ENCODE measurements at places on chromosomes 11 and 22.

- peak; percentile 20 for DNase-seq
Measured at GRCh38 chr11:35787013-35787504, 124.5 kb downstream of the TRIM44 start.

GRCh38 chr11:533586-534395 lies 1.6 kb downstream of the HRAS start:
- no peak for DNase-seq

- DNase-seq = no peak
Measured at GRCh38 chr11:79087238-79087960, 353.4 kb downstream of the TENM4 start.

GRCh38 chr11:114912826-114913225 lies 234.5 kb downstream of the NXPE2 start:
- DNase-seq = no peak

DNA sequence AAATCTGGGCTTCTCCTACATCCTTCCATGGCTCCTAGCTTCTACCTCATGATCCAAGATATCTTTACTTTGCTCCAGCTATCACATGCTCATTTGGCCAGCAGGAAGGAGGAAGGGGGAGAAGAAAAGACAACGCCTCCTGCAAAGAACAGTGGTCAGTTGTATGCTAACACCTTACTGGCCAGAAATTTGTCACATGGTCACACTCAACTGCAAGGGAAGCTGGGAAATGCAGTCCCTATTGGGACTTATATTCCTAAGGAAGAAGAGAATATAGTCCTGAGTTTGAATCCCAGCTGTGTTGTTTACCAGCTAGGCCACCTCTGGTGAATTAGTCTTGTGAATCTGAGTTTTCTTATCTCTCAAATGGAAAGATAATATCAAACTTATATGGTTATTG lies 272.0 kb downstream of the BLID start:
- DNase-seq = no peak

DNA sequence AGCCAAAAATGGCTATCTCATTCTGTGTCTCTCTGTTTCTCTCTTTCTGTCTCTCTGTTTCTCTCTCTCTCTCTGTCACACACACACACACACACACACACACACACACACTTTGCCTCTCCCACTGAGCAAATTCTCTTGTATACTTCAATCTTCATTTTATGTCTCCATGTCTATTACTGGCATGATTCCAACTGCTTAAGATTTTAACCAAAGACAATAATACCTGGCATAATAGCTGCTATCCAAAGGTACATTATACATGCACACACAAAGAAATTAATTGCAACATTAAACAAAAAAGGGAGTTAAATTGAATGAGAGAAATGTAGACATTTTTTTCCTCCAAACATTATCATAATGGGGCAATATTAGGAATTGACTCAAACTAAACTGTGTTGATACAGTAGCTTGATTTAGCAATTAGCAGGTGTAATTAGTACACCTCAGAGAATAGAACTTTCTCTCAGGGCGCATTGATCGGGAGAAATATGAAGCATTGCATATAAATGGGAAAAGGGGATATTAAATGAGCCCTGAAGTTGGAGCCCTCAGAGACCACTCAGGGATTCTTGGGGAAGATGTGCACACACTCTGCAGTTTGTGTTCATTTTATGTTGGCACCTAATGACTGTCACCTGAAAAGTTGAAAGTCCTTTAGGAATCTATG lies 17.4 kb upstream of the SLC1A2 start:
- no peak for DNase-seq

DNA sequence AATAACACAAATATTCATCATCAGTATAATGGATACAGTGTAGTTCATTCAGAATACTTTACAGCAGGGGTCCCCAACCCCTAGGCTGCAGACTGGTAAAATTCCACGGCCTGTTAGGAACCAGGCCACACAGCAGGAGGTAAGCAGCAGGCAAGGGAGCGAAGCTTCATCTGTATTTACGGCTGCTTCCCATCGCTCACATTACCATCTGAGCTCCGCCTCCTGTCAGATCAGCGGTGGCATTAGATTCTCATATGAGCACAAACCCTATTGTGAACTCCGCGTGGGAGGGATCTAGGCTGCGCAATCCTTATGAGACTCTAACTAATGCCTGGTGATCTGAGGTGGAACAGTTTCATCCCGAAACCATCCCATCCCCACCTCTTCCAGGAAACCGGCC lies 125.1 kb downstream of the SERGEF start:
- no peak for DNase-seq

DNA sequence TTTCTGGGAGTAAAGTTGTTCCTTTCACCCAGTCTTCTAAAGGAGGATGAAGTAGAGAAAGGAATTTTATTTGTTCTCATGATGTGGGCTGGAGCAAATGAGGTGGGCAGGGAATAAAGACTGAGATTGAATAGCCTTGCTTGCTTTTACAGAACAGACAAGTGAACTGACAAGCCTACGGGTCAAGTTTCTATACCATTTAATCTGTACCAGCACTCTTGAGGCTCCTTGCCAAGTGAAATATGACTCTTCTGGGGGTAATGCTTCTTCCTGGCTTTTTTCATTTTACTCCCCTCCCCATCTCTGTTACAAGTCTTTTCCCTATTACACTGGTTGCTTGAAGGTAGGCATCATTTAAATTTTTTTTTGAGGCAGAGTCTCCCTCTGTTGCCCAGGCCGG lies 54.8 kb downstream of the CSTPP1 start:
- no peak for DNase-seq

- DNase-seq = no peak
Measured at GRCh38 chr11:128266893-128267292, 320.5 kb downstream of the ETS1 start.

DNA sequence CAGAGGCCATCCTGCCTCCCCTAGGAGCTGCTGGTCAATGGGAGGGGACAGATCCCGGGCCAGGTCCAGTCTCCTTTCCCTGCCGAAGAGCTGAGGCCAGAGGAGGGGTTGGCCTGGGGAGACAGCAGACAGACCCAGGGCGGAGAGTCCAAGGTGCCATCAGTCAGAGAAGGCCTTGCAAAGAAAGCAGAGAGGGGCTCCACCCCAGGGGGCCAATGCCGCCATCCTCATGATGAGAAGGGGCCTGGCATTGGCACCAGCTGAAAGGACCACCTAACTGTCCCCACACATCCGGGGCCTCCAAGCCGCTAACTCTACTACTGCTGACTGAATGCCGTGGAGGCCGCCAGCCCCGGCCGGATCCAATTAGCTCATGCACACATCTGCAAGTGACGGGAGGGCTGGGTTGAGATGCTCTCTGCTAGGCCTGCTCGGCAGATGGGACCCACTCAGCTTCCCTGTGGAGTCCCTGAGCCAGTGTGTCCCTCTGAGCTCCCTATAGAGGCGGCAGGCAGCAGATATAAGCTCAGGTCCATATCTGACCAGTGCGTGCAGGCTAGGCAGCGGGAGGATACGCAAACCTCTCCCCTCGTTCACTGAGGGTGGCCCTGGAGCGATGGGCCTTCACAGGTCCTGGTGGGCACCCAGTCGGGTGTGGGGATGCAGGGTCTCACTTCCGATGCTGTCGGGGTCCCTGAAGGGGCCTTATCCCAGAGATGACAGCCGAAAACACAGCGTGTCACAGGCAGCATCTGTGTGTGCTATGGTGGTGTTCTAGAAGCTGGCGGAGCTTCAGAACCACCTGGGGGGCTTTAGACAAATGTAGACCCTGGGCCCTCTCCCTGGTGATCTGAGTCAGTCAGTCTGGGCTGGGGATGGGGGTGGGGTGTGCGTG lies 183.9 kb downstream of the CTTN start:
- no peak for DNase-seq

- no peak for DNase-seq
Measured at GRCh38 chr11:116835042-116835772, 2.2 kb downstream of the APOA1 start.

DNA sequence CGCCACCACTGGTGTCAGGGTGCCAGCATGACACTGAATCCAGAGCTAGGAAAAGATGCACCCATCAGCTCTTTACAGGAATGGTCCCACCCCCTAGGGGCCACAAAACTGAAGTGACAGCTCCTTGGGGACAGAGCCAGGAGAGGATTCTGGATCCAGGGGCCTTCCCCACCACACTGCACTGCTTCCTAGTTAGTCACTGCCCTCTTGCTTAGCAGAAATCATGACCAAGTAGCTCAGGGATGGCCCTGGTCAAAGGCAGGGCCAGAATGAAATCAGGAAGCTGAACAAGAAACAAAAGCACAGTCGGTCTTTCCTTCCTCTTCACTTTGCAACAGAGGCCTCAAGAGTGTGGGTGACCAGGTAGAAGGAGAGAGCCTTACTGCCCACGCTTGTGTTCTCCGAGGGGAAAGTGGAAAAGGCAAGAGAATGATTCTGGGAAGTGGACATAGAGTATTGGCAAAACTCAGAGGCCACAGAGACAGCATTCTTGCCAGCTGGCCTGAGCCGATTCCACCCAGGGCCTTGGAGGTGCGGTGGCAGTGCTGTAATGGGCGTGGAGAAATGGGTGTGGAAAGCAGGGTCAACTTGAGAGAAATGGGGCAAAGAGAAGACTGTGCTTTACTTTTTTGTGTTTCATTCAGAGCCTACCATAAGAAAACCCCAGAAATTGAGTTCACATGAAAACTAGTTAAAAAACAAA lies 39.8 kb downstream of the KCNJ1 start:
- no peak for DNase-seq

DNA sequence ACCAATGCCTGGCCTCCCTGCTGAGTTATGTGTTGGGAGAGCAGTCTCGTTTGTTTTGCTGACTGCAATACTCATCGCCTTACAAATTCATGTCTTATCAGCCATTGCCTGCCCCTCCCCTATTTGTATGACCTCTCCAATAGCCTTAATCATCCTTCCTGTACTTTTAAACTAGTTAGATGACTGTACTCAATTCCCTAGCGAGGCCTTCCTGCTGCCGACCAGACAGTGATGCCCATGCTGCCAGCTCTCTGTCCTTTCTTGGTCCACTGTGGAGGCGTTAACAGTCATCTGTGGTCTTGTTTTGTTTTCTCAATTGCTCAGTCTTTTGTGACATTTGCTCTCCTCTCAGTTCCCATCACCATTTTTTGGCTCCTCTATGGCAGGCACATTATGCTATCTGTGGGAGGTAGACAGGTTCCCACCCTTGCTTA lies 20.3 kb upstream of the YPEL1 start:
- DNase-seq = no peak

GRCh38 chr11:114097832-114098231 lies 38.3 kb downstream of the ZBTB16 start:
- DNase-seq = no peak

DNA sequence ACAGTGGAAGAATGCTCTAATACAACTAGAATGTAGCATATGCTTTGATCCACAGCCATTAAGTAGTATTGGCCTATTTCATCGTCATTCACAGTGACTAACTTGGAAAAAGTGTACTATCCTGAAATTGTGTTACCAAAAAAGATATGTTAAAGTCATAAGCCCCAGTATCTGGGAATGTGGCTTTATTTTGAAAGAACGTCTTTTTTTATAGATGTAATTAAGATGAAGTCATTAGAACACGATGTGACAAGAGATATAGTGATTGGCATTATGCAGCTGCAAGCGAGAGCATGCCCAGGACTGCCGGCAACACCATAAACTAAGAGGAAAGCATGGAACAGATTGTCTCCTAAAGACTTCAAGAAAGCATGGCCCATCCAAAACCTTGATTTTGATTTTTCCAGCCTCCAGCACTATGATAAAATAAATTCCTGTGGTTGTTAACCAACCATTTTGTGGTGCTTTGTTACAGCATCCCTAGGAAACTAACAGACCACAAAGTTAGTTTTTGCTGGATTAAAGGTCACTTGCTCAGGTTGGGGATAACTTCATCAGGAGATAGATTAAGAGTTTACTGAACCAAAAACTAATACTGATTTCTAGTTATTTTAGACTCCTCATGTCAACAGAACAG lies 870.6 kb upstream of the LRRC4C start:
- no peak for DNase-seq

GRCh38 chr11:69818603-69819441 lies at the start of gene FGF3:
FGF3 (minus strand) TSS chr11:69819416; CDS start chr11:69818933, 483 bp downstream.
- DNase-seq = no peak

DNA sequence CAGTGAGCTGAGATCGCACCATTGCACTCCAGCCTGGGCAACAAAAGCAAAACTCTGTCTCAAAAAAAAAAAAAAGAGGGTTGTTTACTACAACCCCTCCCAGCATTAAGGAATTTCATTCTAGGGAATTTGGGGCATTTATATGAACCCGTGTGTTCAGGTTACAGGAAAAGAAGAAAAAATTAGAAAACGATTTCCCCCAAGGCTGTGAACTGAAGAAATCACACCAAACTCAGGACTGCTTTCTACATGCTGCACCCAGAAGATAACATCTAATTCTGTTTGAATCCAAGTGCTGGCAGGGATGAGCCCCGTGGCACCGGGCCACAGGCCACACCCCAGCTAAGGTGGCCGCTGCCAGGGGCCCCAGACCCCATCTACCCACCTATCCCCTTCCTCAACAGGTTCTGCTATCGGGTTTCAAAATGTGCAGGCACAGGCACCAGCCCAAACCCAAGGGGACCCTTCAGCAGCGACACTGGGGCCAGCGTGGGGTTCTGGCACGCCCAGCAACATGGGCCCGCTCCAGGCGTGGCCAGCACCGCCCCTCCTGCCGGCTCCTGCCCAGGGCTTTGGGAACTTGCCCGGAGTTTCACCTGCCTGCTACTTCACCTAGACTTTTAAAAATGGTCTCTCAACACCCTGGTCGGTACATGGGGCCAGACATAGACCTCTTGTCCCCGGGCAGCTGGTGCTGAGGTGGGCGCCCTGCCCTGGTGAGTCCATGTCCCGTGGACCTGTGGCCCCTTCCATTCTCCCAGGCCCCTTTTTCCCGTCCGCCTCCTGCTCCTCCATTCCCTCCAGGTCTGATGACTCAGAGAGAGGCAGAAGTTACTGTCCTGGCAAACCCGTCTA lies 11.8 kb downstream of the CELSR1 start:
- DNase-seq = no peak

- DNase-seq = no peak
Measured at GRCh38 chr11:64622681-64623080, 31.7 kb downstream of the SLC22A12 start.

DNA sequence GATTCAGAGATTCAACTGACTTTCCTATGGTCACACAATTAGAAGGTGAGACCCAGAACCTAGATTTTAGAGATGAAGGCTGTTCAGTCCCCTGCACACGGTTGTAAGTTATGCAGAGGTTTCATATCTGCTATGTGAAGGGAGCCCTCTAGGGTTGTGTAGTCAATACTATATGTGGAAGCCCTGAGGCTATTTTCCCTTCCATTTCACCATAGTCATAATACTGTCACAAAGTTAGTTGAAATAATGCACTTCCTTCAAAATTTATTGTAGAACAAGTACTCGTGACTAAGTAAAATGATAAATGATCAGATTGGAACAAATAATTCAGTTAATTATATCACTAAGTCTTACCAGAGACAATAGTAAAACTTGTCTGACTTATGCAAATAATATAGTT lies 48.8 kb downstream of the ENDOD1 start:
- no peak for DNase-seq

DNA sequence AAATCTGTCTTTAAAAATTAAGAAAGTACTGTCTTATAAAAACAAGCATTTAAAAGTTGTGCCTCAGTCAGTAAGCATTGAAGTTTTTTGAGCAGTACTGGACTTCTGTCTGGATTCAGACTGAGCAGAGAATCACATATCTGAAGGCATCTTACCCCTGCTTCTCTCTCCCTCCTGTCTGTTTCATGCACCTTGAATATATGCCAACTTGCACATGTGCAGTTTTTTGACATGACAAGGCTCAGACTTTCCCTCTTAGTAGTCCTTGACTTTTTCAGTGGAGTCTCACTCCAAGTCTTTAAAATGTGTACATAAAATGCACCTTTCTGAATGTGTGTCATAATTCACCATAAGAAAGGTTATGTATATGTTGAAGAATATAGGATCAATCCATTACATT lies 19.8 kb downstream of the SPECC1L start:
- no peak for DNase-seq

GRCh38 chr11:8080674-8081590 lies at the start of gene TUB:
TUB (plus strand) TSS chr11:8081211; CDS start chr11:8081511, 300 bp downstream.
- no peak for DNase-seq

GRCh38 chr11:3944198-3944597 lies 88.7 kb downstream of the STIM1 start:
- no peak for DNase-seq
